Osteoblast (primary cell): ENCODE measurements at places on chromosomes 5 and 9. TPM values are rescaled to one million over a fixed set of nuclear protein-coding genes. Genes with fewer than 3 reads are reported as not detected.

Gene WDR31
- 1.4 and 2.4 TPM in 2 replicates for total RNA-seq

Gene PHF24
- total RNA-seq: under 0.01 TPM in 1 of 2 replicates, not detected in the other

Gene KCTD16
- 1.5 and 3.6 TPM in 2 replicates for total RNA-seq

Gene SPATA31C1
- total RNA-seq: not detected in 2 replicates

Gene ESM1
- total RNA-seq: 1.8 and 2.9 TPM in 2 replicates
